Chondrocyte (in vitro differentiated cells): ENCODE measurements at places on chromosomes 1 and 21. TPM values are rescaled to one million over a fixed set of nuclear protein-coding genes. Genes with fewer than 3 reads are reported as not detected.

The NLRP3 gene
- total RNA-seq, result 0.10 to 1.3 TPM (median 0.15 TPM) in 3 replicates

GRCh38 chr1:178308438-178308837 is 188.3 kb downstream of the CLEC20A start:
- DNase-seq, result no peak

GRCh38 chr1:161351482-161351881 is 16.2 kb downstream of the CFAP126 start:
- H3K27me3 ChIP-seq, result no peaks in the 10 kb centered on the region

DNA sequence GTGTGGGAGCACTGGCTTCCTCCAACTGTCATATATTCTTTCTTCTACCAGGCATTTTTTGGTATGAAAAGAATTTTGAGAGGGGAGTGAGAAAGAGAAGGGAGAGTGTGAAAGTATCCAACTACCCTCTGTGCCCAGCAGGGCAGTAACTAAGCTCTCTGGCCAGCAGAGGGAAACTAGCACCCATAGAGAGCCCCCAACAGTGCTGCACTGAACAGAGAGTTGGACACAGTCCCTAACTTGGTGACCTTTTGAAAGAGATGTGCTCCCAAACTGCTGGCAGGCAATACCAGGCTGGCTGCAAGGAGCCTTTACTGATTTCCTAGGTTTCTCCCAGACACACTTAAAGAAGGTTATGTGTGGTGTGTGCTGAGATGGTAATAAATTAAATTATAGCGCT is 118.8 kb upstream of the PBX1 start:
- peaks cover 7% of the 10 kb centered on the region for H3K4me1 ChIP-seq
- peaks cover 2% of the 10 kb centered on the region for H3K27me3 ChIP-seq
- DNase-seq, result no peak
- peak overlapping the region; percentile 9 for H3K27ac ChIP-seq
- no peak overlapping the region for H3K4me3 ChIP-seq
- no peaks in the 10 kb centered on the region for H3K36me3 ChIP-seq

DNA sequence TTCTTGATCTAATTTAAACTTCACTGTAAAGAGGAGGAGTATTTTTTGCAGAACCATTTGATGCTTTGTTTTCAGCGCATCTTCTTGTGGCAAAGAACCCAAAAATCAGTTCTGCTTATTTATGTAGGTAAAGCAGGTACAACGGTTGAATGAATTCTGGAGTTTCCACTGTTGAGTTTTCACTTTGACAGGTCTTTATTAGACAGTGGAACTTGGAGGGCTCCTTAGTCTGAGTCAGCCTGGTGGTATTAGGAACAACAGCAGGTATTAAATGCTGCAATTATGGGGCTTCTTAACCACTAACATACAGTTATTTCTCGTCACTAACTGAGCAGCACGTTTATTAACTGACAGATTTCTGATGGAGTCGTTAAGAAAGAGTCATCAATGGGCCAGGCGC is 1.2 kb downstream of the LRIG2 start:
- peak overlapping the region; percentile 99 for H3K4me3 ChIP-seq
- peaks cover 7% of the 10 kb centered on the region for H3K36me3 ChIP-seq
- peak overlapping the region; percentile 98 for H3K27ac ChIP-seq
- no peaks in the 10 kb centered on the region for H3K27me3 ChIP-seq

DNA sequence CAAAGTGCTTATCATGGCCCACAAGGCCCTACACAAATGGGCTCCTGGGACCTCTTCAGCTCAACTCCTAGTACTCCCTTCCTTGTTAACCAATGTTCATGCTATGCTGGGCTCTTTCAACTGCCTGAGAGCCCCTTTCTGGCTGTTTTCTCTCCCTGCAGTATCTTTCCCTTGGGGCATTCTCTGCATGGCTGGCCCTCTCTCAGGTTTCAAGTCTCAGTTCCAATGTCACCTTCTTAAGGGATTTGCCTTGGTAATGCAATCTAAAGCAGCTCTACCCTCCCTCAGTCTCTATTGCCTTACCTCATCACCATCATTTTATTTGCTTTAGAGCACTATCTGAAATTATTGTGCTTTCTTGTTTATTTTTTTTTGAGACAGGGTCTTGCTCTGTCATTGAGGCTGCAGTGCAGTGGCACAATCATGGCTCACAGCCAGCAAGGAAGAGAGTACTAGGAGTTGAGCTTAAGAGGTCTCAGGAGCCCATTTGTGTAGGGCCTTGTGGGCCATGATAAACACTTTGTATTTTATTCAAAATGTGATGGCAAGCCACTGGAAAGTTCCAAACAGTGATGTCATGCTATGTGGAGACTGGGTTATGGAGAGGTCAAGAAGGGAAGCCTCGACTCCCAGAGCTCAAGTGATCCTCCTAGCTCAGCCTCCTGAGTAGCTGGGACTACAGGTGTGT is 63.4 kb upstream of the SRSF10 start:
- no peak overlapping the region for H3K4me3 ChIP-seq
- no peaks in the 10 kb centered on the region for H3K36me3 ChIP-seq
- no peak overlapping the region for H3K27ac ChIP-seq
- peaks cover 32% of the 10 kb centered on the region for H3K4me1 ChIP-seq
